ENCODE measurements at places on chromosomes 4 and X.

DNA sequence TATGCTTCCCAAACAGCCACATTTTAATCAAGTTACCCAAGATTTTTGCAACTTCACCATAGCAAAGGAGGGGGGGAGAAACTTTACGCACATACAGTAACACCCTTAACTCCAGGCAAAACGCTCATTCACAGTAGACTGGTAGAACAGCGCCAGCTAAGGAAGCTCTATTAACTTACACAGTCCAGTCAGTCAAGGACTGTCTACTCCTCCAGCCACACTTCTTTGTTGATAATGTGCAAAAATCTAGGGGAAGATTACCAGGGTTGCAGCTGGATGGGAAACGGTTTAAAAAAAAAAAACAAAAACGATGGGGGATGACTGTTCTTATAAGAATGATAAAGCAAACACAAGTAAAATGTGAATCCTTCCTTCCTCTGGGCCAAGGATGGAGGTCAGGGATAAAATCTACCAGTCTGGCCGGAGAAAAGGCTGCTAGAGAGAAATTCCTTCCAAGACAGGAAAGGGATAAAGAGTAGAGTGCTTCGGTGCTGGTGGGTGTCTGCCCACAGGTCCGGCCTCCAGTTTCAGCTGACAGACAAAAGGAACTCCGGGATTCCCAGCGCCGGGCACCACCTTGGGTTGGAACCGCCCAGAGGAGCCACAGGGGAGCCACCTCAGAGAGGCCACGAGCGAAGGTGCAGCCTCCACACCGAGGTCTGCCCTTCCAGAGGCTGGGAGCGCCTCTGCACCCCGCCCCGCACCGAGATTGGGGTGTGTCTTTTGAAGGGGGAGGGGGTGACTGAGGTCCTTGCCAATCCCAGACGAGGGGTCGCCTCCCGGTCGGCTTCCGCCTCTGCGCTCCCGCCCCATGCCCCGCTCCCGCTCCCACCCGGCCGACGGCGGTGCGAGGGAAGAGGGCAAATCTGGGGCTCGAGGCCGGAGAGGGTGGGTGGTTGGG, 811 bp downstream of the ANKRD50 start:
- DNase-seq = peak; percentile 77

GRCh38 chrX:138763761-138764160, 52.2 kb upstream of the FGF13 start:
- DNase-seq = no peak

- no peak for DNase-seq
Observed at GRCh38 chr4:103904123-103904522, 184.3 kb upstream of the TACR3 start.

DNA sequence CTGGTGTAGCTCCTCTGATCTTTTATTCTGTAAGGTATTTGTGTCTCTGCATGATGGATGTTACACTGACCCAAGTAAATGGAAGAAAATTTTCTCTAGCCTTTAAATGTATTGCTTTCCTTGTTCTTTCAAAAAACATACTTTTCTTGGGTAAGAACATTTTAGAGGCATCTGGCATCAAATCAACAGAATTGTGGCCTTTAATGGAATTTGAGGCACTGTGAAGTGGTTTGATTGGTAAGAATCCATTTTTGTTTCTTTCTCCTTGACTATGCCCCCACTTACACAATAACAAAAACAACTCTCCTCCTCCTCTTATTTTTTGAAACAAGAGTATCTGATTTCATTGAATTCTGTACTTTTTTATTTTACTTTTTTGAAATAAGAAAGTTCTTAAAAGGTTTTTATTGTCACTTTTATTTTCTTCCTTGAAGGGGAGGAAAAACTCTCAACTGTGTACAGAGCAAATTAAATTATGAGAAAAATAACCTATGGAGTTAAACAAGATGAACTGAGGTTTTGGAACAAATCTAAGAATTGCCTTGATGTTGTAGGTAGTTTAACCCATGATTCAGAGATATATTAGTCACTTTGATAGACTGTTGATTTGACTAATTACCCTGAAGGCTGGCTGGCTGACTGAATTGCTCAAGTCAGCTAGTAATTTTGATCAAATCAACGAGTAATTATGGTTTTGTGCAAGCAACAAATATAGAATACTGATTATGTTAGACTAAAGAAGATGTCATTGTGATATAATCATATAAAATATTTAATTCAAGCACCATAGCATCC, 146.4 kb downstream of the FHIP1A start:
- DNase-seq = no peak
